MM.1S (cell line): ENCODE measurements at places on chromosomes 1 and 21.

- DNase-seq = peak; percentile 21
Observed at GRCh38 chr1:162070094-162070748, 730 bp downstream of the NOS1AP start.

DNA sequence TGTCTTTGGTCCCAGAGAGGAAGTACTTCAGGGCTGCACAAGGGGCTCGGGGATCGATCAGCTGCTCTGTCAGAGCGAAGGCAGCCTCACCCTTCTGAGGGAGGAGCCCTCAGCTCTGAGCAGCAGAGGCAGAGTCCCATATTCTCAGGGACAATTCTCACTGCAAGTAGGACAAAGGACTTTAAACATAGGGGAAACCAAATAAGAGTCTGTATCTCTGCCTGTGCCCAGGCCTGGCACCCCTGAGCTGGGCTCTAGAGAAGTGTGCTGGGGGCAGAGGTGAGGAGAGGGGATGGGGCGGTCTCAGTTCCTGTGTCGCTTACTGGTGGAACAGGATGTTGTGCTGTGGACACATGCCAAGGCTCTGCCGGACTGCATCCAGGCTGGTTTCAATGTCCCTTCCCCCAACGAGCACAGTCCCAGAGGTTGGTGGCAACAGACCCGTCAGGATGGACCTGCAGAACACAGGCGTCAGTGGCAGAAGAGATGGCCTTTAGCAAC lies 76.6 kb downstream of the ABCA4 start:
- no peak for DNase-seq

GRCh38 chr1:184793967-184794366 lies 39.3 kb upstream of the EDEM3 start:
- no peak for DNase-seq

DNA sequence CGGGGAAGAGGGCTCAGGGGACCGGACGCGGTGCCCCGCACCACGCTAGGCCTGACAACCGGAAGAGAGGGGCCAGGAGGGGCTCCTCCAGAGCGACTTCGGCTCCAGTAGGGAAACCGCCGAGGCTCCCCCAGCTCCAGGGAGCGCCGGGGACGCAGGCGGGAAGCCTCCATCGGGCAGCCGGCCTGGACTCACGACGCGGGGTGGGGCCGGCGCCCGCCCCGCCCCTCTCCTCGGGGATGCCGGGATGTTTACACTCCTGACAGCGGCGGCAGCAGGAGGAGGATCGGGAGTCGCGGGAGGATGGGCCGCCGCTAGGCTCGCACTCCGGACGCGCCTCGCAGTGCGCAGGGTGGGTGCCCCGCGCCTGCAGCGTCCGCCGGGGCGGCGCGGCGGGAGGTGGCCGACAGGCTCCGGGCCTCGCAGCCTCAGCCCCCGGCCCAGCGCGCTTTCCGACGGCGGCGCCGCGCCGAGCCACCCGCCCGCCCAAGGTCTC lies at the start of gene NEK7:
NEK7 (plus strand) TSS at position 254 of the 496 bp plus-strand sequence. CDS start 75,583 bp downstream, outside the sequence.
- DNase-seq = peak; percentile 83

DNA sequence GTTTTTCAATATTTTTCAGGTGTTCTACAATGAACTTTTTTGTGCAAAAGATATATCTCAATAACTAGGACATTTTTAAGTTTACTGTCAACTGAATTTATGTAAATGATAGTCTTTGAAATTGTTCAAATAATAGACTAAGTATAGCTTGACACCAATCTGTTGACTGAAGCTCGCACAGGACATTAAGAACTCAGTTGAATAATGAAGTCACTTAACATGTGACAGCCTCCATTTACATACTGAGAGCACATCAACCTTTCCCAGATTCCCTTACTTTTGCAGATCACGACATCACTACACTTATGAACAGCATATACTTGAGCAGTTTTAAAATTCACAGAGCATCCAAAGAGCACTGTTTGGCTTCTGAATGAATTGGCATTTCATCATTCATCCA lies 268.2 kb downstream of the LRRC7 start:
- DNase-seq = no peak

GRCh38 chr21:33330726-33331125 lies 6.0 kb downstream of the IFNAR1 start:
- peak; percentile 59 for DNase-seq

- no peak for DNase-seq
Observed at GRCh38 chr1:94846308-94846707, 26.2 kb downstream of the SLC44A3 start.

DNA sequence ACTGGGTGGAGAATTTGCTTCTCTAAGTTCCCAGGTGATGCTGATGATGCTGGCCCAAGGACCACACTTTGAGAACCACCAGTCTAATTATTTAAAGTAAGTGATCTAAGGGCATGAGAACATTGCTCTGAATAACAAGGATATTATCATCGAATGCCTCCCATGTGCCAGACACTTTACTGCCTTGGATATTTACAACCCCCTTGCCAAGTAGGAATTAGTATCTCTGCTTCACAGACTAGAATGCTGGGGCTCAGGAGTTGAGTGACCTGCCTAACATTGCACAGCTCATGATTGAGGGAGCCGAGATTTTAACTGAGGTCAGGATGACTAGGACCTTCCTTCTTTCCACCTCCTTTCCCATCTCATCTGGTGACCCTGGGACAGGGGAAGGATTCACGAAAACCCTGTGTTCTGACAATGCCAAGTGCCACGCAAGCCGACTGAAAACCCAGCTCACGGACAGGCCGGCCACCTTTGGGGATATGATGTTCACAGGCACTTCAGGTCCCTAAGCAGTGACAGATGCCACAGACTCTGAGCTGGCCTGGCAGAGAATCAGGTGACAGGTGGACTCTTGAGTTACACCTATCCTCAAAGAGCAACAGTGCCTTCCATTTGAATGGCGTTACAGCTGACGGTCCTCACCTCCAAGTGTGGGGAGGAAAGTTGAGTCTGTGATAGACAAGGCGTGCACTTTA lies 230.7 kb downstream of the TOMM20 start:
- no peak for DNase-seq

- DNase-seq = no peak
Observed at GRCh38 chr1:24236789-24237371, 49.8 kb upstream of the IFNLR1 start.

- DNase-seq = no peak
Observed at GRCh38 chr1:165116732-165117131, 239.8 kb downstream of the LMX1A start.

- DNase-seq = no peak
Observed at GRCh38 chr1:24692351-24692980, 49.4 kb downstream of the SRRM1 start.

- no peak for DNase-seq
Observed at GRCh38 chr1:54223441-54224202, 23.7 kb downstream of the MRPL37 start.

- peak; percentile 53 for DNase-seq
Observed at GRCh38 chr1:186155594-186155993, 219.5 kb downstream of the TPR start.

- no peak for DNase-seq
Observed at GRCh38 chr1:154864189-154864975, 5.7 kb downstream of the KCNN3 start.

DNA sequence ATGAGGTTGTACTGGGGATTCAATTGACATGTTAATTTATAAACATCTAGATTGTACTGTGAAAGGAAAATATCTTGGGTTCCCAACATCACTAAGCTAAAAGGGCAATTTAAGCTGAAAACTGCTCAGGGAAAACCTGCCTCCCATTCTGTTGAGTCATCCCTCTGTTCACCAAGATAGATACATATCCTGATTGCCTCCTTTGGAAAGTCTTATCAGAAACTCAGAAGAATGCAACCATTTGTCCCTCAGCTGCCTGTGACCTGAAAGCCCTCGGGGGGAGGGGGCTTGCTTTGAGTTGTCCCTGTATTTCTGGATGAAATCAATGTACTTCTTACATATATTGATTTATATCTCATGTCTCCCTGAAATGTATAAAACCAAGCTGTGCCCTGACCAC lies 187.0 kb upstream of the ETV3 start:
- no peak for DNase-seq

DNA sequence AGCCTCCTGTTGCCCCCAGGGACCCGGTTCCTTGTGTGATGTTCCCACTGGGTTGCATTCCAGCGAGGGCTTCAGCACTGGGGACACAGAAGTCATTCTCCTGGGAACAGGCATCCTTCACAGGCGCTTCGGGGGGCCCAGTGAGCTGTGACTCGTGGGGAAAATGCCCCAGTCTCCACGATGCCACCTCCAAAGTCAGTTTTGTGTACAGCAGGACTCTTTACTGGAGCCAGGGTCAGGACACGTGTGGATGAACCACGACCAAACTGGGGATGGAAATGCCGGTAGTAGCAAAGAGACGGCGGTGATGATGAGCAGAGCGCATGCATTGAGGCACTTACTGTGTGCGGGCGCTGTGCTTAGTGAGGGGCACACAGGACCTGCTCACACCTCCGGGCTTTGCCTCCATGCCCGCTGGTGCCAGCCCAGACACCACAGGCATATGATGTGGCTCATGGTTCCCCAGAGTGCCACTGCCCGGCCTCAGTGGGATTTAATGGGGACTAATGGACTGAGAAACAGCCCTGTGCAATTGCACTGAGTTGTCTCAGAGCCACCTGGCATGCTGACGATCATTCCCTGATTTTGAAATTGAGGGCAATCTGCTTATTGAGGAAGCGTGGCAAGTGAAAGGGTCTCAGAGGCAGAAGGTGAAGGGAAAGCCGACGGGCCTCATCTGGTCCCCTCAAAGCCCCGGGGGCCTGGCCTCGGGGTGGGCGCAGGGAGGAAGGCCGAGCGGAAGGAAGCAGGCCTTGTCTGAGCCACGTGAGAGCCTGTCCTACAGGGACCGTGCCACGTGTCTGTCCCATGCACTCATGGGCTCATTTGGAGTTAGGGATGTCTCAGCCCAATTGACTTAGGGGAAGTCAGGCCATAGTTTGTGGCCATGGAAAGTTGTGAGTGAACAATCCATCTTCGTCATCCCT lies 91.4 kb downstream of the PDE9A start:
- no peak for DNase-seq

GRCh38 chr1:65176591-65176990 lies 28.6 kb downstream of the AK4 start:
- DNase-seq = no peak

GRCh38 chr1:159826441-159827101 lies at the start of gene SLAMF8:
SLAMF8 (plus strand) TSS chr1:159826873; CDS start chr1:159826899, 26 bp downstream.
- no peak for DNase-seq

- no peak for DNase-seq
Observed at GRCh38 chr21:37965088-37965805, 49.0 kb upstream of the KCNJ6 start.

DNA sequence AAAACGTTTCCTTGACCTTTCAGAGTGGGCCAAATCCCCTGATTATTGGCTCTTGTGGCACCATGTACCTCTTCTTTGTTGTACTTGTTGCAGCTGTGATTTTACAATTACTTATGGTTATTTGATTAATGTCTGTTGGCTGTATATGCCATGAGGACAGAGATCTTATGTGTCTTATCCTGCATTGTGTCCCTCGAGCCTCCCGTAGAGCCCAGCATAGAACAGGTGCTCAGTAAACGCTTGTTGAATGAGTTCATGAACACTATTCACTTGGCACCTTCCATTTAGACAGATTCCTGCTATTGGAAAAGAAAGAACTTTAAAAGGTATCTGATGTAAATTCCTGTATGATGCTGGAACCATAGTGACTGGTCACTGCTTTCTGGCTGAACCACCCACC lies 48.4 kb downstream of the PGM1 start:
- no peak for DNase-seq

DNA sequence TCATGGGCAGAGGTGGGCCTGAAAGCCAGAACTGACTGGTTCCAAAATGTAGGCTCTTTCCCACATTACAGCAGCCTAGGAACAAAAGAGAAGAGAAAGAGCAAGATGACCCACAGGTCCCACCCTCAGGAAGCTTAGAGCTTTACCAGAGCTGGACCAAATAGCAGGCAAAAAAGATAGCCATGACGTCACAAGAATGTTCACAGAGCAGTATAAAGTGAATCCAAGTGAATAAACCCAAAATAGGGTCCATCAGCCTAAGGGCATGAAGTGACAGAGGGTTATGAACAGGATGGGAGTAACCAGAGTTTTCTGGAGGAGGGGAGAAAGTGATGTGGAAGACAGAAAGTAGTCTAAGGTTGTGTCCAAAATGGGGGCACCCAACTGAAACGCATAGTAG lies 221.2 kb downstream of the KCNH1 start:
- no peak for DNase-seq

DNA sequence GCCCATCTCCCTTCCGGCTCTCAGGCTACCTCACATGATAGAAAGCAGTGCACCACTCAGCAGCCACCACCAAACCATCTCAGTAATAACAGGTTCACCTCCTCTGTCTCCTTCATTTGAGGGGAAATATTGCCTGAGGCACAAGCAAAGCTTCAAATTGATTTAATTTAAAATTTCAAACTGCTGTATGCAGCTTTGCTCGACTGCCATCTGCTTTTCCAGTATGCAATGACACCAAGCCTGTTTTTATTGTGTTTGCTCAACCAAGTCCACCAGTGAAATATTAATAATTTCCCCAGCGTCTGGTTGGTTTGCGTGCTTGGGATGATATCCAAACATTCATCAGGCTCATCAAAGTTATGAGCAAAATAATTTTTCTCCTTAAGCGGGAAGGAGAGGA lies 552.4 kb upstream of the DAB1 start:
- DNase-seq = no peak

- no peak for DNase-seq
Observed at GRCh38 chr1:36696261-36696940, 213.7 kb upstream of the CSF3R start.

DNA sequence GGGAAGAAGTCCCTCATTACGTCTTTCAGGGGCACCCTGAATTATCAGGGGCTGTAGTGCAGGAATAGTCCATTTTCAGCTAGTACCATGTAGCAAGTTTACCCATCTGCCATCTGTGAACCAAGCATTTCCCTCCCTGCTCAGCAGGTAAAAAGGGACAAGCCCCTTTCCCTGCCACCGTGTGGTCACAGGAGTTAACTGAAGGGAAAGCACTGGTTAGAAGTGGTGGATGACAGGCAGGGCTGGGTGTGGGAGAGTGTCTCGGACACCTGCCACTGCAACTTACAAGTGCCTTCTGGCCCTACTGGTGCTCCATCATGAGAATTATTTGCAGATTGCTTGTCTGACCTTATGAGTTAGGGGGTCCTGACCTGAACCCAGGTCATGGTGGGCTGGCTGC lies 32.0 kb upstream of the IGSF5 start:
- DNase-seq = no peak

GRCh38 chr1:219564109-219564508 lies 48.8 kb downstream of the ZC3H11B start:
- no peak for DNase-seq

DNA sequence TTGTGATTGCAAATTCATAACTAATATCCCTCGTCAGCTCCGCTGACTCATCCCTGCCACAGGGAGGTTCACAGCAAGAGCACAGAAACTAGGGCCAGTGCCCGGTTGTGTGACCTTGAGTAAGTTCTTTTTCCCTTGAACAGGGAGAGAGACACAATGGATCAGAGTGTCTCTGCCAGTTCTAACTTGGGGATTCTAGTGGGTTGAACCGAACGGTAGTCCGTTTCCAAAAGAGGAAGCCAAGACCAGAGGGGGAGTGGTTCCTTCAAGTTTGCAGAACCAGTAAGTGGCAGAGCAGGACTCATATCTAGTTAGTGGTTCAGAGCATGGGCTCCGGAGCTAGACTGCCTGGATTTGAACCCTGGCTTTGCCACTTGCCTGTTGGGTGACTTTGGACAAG lies 4.9 kb upstream of the SHISA4 start:
- DNase-seq = no peak
